ENCODE measurements at places on chromosomes 1 and 21.

GRCh38 chr1:145960468-145961108, 2.8 kb upstream of the LIX1L start:
- DNase-seq: no peak

DNA sequence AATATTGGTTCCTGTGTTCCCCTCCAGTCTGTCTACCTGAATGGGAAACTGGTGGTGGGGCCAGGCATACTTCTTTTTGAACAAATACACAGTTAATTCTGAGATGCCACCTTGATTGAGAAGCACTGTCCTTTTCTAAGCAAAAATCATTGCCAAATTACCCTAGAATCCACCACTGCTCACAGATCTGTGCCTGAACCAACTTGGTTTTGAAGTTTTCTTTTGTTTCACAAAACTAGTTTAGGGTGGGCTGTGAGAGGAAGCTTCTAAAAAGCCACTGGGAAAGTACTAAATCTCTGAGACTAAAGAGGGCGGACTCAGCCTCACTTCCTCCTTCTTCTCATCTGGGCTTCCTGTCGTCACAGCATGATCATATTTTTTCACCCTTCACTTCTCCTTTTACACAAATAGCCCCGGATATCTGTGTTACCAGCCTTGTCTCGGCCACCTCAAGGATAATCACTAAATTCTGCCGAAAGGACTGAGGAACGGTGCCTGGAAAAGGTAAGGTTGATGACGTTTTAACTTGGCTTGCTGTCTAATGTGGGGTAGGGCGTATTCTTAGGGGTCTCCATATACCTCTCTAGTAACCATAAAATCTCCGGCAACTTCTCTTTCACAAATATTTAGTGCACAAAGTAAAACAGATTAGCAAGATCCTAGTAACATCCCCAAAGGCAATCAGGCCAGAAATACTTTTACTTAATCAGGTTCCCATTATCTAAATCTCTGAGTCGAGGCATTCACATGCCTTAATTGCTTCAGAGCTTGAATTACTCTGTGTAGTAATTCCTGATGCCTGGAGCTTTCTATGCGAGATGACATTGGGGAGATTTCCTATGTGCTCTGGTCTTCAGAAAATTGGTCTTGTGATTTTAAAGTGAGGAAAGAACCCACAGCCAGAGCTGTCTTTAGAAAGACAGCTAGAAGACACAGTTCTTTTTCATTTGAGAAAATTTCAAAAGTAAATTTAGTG, at the start of gene CD53:
CD53 (plus strand) TSS at position 404 of the 976 bp plus-strand sequence. CDS start 18,261 bp downstream, outside the sequence.
- no peak for DNase-seq

- no peak for DNase-seq
Observed at GRCh38 chr1:15680131-15680530, 4.0 kb upstream of the PLEKHM2 start.

- no peak for DNase-seq
Observed at GRCh38 chr1:223763251-223763650, 50.9 kb downstream of the CAPN2 start.

GRCh38 chr21:41897700-41898099, 18.6 kb upstream of the PRDM15 start:
- no peak for DNase-seq

GRCh38 chr1:43610339-43610738, 39.6 kb upstream of the KDM4A start:
- no peak for DNase-seq

DNA sequence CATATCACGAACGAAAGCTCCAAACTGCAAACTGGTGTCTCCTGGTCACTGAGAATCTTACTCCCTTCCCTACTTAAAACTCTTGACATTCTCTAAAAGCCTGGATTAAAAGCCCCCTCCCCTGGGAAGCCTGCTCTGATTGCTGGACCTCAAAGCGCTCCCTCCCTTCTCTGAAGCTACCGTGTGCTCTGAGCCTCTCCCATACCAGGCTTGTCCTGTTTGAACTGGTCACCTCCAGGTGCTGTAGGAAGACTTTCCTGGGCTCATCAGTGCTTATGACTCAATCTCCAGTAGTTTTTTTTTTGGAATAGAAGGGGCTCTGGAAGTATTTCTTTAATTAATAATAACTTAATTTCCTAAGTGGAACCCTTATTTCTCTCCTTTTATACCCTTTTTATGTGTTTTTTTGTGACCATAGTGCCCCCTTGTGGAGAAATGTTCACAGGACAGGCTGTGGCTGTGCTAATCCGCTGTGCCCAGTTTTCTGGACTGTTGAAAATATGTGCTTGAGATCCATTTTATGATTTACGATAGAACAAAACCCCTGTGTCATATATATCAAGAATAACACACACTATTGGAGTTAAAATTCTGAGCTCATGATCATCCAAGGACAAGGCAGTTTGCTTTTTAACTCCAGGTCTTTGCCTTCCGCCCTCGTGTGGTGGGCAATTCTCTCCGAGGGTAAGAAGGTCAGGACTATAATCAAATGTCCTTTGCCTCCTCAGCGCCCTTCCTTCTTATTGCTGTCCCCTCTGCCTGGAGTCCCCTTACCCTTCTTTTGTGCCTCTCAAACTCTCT, 16.9 kb downstream of the MTARC1 start:
- no peak for DNase-seq

- DNase-seq: no peak
Observed at GRCh38 chr21:38834725-38835124, 29.0 kb downstream of the ETS2 start.

- no peak for DNase-seq
Observed at GRCh38 chr21:26025536-26026512, 144.7 kb downstream of the APP start.

DNA sequence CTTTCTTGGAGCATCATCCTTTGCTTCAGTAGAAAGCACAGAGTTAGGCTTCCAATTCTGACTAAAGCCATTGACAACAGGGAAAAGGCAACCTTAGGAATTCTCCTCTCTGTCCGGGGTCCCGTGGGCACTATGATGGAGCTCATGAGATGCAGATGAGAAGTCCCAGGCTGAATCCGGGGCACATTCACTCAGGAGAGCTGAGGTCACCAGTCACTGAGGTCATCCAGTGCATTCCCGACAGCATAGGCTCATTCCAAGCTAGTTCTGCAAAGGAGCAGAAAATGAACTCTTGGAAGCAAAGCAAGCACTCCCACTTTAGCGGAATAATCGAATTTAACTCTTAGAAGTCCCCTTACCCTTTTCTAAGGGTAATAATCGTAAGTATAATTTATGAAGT, 6.8 kb downstream of the CR1 start:
- DNase-seq: no peak

DNA sequence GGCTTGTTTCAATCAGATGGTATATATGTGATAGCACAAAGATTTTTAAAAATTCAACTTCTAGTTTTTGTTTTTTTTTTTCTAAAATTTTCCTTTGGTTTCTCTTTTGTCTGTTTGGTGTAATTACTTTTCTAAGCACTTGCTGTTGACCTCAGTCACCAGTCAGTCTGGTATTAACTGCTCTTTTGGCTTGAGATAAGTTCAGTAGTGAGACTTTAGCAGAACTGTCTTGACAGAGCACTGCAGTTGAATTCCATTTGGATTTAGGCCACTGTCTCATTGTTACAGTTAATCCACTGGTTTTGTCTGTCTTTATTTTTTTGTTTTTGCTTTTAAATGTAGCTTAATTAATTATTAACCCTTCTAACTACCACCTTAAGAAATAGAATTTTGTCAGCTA, 36.2 kb downstream of the OSBPL9 start:
- no peak for DNase-seq

- no peak for DNase-seq
Observed at GRCh38 chr1:244054247-244054923, 3.3 kb downstream of the ZBTB18 start.

- no peak for DNase-seq
Observed at GRCh38 chr1:56355422-56355821, 223.9 kb downstream of the PLPP3 start.

- DNase-seq: no peak
Observed at GRCh38 chr1:164649146-164649545, 90.2 kb downstream of the PBX1 start.

- DNase-seq: no peak
Observed at GRCh38 chr1:42793824-42794223, 9.0 kb downstream of the TMEM269 start.

DNA sequence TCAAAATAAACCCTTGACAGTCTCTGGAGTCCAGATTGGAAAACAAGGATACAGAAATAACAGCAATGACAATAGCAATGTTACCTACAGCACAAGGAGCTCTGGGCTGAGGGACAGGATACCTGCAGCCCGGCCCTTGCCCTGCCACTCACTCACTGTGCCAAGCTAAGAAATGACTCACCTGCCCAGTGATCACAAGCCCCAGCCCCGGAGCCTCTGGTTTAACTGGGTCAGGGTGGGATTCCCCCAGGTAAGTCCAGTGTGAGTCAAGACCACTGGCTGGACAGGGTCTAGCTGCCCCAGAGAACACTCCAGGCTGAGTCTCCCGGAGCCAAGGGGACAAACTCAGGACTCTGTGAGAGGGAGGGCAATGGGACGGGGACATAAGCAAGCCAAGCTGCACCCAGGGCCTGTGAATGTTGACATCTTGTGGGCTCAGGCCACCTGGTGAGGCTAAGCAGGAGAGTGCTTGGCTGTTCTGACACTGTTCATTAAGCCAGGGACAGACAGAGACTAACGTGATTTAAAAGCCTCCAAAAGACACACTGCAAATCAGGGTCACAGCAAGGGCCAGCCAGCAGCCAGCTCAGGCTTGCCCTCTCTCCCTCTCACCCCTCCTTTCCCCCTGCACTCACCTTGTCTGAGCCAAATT, 64.1 kb downstream of the MIS18A start:
- no peak for DNase-seq

GRCh38 chr1:214537219-214537618, 14.2 kb downstream of the PTPN14 start:
- DNase-seq: no peak

- DNase-seq: no peak
Observed at GRCh38 chr1:181711820-181712219, 228.5 kb downstream of the CACNA1E start.

- DNase-seq: no peak
Observed at GRCh38 chr1:245248231-245248731, 93.5 kb downstream of the KIF26B start.

GRCh38 chr1:7678491-7679158, 92.5 kb upstream of the VAMP3 start:
- no peak for DNase-seq

- DNase-seq: no peak
Observed at GRCh38 chr1:92843046-92843423, 11.2 kb downstream of the RPL5 start.

GRCh38 chr1:26164036-26164860, 4.5 kb downstream of the C1orf232 start:
- DNase-seq: no peak

DNA sequence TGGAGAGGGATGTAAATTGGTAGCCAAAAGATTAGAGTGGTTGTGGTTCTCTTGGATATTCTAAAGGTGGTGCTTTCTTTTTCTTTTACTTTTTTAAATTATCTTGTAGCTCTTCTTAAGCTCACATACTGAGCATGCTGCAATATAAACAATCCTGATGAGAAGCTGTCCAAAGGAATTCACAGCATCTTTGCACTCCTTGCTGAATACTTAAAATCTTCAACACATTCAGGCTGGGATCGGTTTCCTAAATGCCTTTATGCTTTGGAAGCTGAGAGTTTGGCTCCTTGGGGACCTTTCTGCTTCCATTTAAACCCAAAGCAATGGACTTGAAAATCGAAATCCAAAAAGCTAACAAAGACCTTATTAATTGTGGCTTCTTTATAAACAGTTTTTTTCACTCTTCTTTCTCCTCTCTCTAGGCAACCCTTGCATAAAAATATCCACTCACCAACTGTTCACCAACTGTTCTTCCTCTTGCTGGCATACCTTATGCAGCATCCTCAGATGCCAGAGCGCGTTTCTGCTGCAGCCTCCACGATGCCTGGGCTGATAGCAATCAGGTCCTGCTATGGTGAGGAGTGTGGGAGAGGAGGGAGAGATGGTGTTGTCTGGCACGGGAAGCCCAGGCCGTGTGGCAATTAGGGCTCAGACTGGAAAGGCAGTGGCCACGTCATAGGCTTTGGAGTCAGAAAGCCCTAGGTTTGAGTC, 535.8 kb upstream of the DAB1 start:
- no peak for DNase-seq

DNA sequence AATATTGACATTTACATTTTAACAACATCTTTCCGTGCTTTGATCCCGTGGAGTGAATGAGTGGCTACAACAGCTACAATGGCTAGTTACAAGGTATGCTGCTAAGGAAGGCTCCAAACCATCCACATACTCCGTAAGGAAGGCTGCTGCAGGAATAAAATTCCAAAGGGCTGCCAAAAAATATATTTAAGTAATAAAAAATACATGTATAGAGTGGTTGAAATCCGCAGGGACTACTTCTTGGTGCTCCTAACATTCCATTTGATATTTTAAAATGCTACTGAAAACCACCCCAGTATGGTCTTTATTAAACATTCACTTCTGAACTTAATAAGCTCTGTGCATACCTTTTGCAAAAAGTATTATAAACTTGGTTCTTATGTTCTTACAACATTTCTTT, 25.3 kb downstream of the TNFSF4 start:
- DNase-seq: no peak

GRCh38 chr1:8590721-8591351, 226.6 kb downstream of the RERE start:
- DNase-seq: no peak

- DNase-seq: no peak
Observed at GRCh38 chr1:97488530-97488929, 432.3 kb downstream of the DPYD start.

- no peak for DNase-seq
Observed at GRCh38 chr1:228210712-228211530, 3.1 kb downstream of the OBSCN start.

- DNase-seq: no peak
Observed at GRCh38 chr1:186849826-186850225, 21.1 kb downstream of the PLA2G4A start.

GRCh38 chr1:60949154-60949825, 133.1 kb upstream of the NFIA start:
- no peak for DNase-seq

DNA sequence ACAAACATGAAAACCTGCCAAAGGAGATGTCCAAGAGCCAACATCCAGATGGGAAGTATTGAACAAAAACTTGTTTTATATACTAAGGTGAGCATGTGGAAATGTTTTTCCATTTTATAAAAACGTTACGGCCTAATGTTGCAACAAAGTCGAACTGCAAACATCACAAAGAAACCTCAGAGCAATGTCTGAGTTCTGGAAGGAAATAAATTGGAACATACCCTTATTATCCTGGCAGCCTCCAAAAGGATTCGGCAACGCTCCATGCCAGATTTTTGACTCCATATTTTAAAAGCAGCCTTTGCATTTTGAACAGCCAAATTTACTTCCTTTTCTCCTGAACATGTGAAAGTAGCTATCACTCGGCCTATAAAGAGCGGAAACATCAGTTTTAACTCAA, 3.3 kb downstream of the ALDH9A1 start:
- no peak for DNase-seq

All from H4 (cell line).